ENCODE measurements at places on chromosomes 3 and 15. TPM values are rescaled to one million over a fixed set of nuclear protein-coding genes. Genes with fewer than 3 reads are reported as not detected.

PLD1 gene
- total RNA-seq, result 7.2 TPM

HOMER2 gene
- total RNA-seq, result 56.4 TPM

ATXN7 gene
- 12.3 TPM for total RNA-seq

ST3GAL6 gene
- 2.1 TPM for total RNA-seq

ZMYND10 gene
- total RNA-seq, result 1.7 TPM

GPR176 gene
- 55.9 TPM for total RNA-seq

DGKG gene
- total RNA-seq, result 0.04 TPM

DNA sequence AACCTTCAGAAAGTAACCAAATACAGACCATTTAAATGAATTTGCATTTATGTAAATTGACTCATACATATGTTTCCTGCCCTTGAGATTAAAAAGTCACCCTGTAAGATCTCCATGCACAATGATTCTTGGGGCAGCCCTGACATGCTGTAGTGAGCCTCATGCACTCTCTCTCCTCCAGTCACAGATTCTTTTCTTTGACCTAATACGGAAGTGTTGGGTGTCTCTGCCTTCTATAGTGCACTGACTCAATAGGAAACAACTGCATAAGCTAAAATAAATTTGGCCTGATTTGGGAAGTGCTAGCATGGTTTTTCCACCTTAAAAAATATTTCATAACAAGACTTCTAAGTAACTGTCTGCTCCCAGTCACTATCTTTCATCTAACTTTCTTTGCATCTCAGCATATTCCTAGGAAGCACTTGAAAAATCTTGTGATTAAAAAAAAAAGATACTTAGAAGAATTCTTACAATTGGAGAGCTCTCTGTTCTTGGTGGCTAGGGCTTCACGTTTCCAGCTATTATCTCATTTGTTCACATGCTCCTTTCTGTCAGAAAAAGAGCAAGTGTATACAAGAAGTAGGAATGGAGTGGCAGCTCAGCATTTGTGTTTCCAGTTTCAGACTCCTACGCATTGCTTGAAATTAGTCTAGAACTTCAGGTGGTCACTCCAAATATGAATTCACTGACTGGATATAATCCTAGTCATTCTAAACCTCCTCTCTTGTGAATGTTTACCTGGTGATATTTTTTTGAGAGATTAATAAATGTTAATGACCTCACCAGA, 207.9 kb upstream of the COL8A1 start:
- DNase-seq, result no peak

DNA sequence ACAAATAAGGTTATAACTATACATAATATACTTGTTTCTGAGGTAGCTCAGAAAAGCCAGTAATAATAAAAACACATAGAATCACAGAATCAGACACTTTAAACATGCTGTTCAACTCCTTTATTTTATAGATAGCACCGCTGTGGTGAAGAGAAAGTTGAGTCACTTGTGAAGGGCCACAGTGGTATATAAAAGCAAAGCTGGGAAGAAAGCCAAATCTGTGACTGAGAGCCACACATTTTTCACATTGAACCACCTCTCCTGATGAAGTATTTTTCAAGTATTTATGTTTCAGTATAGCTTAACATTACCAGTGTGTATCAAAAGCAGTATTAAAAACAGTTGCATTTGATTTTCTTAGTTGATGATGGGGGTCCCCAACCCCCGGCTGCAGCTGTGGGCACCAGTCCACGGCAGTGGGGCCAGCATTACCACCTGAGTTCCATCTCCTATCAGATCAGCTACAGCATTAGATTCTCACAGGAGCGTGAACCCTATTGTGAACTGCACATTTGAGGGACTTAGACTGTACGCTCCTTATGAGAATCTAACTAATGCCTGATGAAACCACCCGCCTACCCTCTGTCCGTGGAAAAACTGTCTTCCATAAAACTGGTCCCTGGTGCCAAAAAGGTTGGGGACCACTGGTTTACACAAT, 46.2 kb downstream of the TBL1XR1 start:
- DNase-seq, result peak; percentile 61

DNA sequence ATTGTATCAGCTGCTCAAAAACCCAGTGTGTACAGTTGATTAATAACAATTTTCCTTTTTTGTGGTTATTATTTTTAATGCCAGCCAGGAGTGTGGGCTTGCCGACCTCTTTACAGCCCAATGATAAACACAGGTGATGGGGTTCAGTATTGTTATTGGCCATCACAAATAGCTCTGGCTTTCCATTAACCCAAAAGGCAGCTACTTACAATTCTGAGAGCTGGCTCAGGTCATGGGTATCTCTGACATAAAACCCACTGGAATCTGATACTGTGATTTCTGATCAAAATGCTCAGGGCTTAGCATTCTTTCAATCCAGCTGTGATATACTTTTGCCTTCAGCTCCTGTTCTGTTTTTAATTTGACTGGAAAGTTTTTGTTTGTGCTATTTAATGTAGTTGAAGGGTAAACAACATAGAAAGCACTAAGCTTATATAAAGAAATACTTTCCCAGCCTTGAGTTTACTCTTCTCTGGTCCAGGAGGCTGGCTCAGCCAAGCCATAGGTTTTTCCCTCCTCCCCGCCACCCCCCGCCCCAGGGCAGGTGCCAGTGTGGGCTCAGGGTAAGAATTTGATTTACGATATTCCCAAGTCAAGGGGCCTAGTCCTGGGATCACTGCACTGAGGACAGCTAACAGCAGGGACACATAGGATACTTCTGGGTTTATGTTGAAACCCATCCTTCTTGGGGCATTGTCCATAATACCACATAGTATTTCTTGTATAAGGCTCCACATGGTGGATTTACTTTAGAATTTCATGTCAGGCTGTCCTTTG, 54.0 kb upstream of the MYZAP start:
- no peak for DNase-seq

DNA sequence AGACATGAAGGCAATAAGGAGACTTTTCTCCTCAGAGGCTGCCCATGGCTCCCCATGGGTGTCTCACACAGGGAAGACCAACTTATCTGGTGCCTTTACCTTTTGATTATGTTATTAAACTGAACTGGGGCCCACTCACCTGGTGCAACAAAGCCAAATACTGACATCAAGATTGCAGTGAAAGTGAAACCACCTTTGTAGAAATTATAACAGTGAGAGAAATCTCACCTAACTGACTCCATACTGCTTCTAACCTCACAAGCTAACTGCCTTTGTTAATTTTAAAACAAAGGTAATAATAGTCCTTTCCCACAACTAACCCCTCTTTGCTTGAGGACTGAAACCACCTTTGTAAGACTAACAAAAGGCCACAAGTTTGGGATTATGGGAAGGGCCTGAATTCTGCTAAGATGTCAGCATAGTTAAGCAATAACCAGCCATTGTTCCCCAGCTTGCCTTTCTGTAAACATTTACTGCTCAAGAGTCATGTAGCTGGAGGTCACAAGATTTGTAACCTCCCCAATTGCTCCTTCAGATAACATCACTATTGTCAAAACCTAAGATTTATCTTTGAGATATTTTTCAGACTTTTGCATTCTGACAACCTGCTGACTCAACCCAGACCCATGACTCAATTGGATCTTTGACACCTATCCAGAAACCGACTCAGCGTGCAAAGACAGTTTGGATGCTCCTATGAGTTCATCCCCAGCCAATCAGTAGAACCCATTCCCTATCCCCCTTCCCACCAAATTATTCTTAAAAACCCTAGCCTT, 420.3 kb upstream of the CFAP20DC start:
- DNase-seq, result no peak

DNA sequence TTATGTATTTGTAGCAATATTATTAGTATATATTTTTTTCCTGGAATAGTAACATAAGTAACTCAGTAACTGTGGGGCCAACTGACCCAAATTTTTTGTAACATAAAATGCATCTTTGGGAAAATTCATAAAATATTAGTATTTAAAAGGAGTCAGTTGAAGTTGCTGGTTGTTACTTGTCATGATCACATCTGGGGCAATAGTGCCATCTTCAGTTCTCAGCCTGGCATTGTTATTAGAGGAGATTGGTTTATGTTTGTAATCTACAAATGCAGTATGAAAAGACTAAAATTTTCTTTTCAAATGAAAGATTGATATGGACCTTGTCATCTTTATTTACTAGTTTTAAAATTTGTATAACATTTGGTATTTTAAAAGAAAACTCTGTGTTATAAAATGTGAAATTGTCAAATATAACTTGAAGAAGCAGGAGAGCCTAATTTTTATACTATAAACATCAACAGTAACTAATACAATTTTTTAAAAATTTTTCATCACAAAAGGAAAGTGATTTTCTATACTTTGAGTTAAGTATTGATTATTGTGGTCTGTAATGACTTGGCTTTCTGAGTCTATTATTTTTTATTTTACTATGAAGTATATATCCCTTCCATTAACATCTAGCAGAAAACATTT, 38.8 kb upstream of the MLF1 start:
- peak; percentile 2 for DNase-seq

DNA sequence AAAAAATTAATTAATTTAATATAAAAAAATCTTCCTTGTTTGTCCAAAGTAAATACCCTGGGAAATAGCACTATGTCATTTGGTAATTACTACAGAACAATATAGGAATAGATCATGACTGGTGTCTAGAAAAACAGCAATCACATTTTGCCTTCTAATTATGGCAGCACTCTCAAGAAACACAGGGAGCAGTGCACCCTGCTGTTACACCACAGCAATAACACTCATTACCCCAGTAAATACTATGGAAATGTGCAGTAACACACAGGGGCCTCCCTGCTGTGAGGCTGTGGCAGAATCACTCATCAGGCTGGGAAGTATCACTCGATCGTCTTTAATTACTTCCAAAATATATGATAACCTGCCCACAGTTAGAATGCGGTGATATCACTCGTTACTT, 646.0 kb downstream of the TUSC7 start:
- no peak for DNase-seq

GRCh38 chr15:71743861-71744382, 66.4 kb upstream of the NR2E3 start:
- no peak for DNase-seq

- DNase-seq, result no peak
These were observed 7.3 kb downstream of the MCTP2 start for GRCh38 chr15:94238539-94239118.

GRCh38 chr3:132315851-132316250, 1.4 kb upstream of the ACP3 start:
- no peak for DNase-seq

DNA sequence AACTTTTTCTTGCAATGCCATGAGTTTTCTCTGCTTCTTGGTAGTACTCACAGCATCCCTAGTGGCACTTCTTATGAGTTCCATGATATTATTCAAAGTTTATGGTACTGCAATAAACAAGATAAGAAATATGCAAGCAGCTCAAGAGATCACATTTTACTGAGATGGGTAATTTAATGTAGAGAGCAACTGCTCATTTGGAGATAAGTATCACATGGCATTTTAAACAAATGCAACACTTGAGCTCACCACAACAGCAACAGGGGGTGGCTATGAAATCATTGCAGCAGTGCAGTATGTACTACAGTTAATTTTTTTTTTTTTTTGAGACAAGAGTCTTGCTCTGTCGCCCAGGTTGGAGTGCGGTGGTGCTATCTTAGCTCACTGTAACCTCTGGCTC, 85.1 kb downstream of the WDR49 start:
- no peak for DNase-seq

DNA sequence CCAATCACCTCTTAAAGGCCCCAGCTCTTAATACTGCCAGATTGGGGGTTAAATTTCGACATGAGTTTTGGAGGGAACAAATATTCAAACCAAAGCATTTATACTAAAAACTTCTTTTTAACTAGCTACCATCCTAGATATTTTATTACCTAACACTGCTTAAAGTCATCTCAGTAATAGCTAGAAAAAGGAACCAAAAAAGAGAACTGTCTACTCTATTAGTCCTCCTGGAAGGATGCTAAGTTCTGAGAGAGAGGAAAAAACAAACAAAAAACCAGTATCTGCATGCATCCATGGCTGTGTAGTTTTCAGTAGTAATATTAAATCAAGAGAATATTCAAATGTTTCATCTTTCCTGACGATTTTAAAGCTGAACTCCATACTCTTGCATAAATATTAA, 5.8 kb downstream of the CPOX start:
- DNase-seq, result no peak

DNA sequence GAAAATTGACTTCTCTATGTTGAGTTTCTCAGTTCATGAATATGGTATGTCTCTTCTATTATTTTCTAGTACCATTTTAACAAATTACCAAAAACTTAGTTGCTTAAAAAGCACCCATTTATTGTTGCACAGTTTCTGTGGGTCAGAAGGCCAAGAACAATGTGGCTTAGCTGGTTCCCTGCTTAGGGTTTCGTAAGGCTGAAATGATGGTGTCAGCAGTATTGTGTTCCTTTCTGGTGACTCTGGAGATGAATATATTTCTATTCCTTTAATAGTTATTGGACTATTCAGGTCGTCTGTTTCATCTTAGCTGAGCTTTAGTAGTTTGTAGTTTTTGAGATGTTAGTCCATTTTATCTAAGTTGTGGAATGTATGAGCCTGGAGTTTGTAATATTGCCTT, 44.9 kb downstream of the IL1RAP start:
- DNase-seq, result no peak

DNA sequence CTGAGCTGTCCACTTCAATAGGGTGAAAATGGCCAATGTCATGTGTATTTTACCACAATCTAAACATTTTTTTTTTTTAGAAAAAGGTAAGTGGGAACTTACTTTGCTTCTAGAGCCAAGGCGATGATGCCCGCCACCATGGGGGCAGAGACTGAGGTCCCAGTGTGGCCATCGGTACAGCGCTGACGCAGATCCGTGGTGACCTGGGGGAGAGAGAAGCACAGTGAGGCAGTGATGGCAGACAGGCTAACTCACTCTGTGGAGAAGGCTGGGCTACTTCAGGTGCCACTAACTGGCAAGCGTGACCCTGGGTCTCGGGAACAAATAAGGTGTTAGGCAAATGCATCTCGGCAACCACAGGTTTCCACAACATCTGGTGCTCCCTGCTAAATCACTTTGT, 94.3 kb upstream of the SNRPA1 start:
- DNase-seq, result no peak

GRCh38 chr3:55746808-55747413, 259.8 kb upstream of the WNT5A start:
- DNase-seq, result no peak

DNA sequence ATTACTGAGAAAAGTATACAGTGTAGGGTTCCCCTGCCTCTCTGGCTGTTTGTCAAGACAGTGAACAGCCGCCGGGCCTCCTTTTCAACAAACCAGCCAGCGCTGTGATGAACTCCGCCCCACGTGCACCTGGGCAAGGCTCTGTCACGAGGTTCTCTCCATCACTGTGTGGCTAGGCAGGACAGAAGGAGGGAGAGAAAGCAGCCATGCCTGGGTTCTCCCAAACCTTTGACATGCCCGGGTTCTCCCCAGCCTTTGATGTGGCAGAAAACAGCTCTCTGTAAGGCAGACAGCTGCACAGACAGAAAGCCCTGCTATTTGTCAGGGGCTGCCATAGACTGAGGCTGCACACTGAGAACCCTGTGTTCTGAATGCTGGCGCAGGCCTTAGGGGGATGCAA, 101.4 kb upstream of the TRPM1 start:
- no peak for DNase-seq

Measured in kidney epithelial cell (primary cell).